ENCODE measurements at places on chromosomes 4 and X.

DNA sequence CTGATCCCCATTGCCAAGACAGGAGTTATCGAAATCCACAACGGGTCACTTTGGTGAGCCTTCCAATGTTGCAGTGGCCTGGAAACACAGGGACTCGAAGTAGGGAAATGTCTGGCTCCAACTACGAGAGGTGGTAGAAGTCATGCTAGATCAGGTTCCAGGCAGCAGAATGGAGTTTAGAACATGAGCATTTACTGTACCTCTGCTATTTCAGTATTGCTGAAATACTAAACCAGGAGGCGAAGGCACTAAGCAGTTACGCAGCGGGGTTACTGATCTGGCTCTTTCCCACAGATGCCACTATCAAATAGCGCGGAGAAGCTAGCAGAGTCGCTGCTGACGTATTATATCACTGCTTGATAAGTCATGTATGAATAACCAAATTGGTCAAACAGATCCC, 56.3 kb downstream of the PTCHD1 start:
- DNase-seq, result no peak

GRCh38 chrX:107000013-107000515, at the start of gene MORC4:
MORC4 (minus strand) TSS chrX:107000212; CDS start chrX:106999969, 243 bp downstream.
- DNase-seq, result peak; percentile 45

DNA sequence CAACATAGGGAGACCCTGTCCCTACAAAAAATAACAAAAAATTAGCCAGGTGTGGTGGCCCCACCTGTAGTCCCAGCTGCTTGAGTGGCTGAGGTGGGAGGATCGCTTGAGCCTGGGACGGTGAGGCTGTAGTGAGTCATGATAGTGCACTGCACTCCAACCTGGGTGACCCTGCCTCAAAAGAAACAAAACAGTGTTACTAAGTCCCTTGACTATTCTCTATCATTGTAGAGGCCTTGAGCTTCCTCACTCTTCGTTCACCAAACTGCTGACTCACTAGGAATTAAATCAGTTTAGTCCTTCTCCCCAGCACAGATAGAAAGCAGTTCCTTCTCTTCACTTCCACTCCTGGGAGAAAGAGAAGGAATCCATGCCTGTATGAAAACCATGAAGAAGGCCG, 14.5 kb downstream of the CDS1 start:
- DNase-seq, result no peak

DNA sequence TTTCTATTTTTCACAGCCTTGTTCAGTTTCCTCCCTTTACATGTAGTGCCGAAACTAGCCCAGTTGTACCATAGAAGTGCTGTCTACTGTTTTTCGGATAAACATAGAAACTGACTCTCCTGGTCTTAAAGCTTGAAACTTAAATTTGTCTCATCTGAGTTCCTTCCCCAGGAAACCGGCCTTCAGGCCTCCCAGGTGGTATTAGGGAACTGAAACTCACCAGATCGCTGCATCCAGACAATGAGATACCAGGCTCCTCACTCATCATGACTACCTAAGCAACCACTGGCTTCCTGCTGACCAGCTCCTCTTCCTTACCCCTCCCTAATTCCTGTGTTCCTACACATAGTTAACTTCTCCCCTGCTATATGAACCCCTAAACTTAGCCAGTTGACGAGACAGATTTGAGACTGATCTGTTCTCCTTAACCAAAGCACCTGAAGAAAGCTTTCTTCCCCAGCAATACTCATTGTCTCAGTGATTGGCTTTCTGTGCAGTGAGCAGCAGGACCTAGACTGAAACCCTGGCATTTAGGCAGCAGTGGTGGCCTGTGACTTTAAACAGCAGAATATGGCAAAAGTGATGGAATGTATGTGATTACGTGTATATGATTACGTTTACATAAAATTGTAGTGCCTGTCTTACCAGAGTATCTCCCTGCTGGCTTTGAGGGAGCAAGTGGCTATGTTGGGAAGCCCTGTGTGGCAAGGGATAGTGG, 959.1 kb upstream of the LCORL start:
- DNase-seq, result no peak

GRCh38 chr4:128362760-128363159, 75.1 kb upstream of the PGRMC2 start:
- DNase-seq, result no peak

GRCh38 chrX:13868591-13868990, 51.7 kb upstream of the GPM6B start:
- no peak for DNase-seq

- DNase-seq, result no peak
Observed at GRCh38 chr4:98745366-98745765, 87.0 kb upstream of the TSPAN5 start.

- no peak for DNase-seq
Observed at GRCh38 chr4:33850371-33850902, 2393.9 kb downstream of the ARAP2 start.

DNA sequence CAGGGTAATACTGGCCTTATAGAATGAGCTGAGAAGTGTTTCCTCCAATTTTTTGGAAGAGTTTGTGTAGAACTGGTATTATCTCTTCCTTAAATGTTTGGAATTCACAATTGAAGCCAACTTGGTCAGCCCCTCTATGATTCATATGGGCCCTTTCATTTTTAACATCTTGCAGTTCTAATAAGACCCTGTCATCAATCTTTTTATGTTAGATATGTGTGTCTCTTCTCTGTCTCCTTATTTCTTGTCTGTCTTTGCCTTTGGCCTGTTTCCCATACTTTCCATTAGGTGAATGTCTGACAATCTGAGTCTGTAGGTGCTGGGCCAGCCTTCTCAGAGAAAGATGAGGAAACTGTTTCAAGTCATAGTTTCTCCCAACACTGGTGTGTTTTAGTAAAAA, 88.7 kb downstream of the SLC16A2 start:
- DNase-seq, result no peak

DNA sequence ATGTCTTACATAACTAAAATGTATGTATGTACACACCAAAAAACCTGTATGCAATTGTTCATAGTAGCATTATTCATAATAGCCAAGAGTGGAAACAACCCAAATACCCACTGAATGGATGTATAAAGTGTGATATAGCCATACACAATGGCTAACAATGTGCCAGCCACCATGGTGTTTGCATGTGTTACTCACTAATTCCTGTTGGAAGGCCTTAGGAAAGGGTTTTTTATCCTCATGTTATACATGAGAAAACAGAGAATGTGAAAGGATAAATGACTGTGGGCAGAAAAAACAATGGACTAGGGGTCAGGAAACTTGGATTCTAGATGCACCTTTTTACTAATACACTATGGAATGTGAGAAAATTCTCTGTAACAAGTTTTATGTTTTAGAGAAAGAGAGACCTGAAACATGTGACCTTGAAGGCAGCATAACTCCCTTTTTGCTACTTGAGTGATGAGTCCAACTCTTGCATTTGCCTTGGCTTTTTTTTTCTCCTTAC, 55.7 kb downstream of the TIGD2 start:
- no peak for DNase-seq

DNA sequence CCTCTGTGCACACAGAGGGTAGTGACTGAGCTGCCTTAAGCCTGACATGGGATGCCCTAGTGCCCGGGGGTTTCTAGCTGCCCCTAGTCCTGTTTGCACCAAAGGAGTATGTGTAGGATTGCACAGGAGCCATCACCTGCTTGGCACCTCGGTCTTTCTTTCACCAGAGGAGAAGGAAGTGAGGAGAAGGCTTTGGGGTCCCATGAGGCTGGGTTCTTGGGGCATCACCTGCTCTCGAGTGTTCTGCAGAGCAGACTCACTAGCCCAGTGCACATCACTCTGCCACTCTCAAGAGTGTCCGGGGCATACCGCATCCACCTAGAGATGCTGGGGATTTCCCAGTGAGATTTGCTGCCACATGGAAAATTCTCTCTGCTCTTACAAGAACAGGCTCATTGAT, 40.5 kb upstream of the GPR78 start:
- DNase-seq, result no peak

DNA sequence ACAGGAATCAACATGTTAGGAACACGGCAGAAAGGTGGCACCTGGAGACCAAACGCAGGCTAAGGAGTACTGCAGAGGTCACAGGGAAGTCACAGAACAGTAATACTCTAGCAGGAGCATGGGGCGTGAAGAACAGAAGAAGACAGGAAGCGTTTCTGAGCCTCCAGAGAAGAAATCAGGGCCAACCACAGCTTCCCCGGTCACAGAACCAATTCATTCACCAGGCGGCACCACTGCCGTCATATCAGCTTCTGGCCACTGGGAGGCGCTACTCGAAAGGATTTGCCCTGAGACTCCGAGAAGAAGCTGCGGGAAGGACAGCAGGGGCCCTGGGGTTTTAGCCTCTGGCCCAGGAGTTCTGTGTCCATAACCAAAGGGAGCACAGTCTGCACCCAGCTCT, 78.0 kb upstream of the DRD5 start:
- DNase-seq, result peak; percentile 65

DNA sequence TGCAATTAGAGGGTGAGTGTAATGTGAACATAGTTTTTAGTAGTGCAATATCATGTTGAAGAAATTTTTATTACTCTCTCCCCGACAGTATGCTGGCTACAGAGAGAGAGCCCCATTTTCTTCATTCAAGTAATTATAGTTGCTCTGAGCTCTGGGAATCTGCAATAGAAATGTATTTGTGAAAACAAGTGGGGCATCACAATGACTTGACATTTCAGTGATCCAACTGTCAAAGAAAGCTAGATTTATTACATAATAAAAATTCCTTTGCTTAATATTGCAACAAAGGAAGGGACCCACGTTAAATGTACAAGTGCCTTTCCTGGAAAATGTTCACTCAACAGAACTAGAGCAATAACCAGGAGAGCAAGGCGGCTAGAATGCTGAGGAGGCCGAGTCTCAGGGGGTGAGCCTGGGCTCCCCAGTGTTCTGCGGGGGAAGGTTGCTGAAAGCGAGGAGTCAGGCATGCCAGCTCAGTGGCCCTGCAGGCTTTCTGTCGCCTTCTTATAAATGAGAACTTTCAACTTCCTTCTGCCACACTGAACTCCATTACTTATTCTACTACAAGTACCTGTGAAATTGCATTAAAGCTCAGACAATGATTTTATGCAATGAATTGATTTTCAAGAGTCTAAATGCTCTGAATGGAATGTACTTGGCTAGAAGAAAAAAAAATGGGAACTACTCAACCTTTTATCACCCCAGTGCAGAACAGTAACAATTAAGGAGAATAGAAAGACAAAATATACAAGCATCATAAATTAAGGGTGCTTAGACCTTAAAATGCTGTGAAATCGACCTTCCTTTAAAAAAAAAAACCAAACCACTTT, 476.4 kb downstream of the AFF2 start:
- no peak for DNase-seq

- DNase-seq, result no peak
Observed at GRCh38 chrX:41846714-41847113, 76.6 kb downstream of the CASK start.

DNA sequence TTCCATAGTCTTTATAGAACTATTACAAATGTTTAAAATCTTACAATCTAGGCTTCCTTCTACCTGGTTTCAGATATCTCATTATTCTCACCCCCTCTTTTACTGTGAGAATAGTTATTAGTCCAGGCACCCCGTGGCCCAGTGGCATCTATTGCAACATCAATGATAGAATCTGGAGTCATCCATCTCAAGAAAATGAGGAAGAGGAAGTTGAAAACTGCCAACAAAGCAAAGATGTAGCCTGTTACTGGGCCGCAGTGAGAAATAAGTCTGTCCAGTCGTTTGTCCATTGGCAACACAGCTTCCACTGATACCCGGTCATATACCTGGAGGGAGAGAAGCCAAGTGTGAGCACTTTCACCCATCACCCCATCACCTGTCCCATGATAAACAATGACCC, 6.0 kb upstream of the ASB11 start:
- DNase-seq, result no peak

DNA sequence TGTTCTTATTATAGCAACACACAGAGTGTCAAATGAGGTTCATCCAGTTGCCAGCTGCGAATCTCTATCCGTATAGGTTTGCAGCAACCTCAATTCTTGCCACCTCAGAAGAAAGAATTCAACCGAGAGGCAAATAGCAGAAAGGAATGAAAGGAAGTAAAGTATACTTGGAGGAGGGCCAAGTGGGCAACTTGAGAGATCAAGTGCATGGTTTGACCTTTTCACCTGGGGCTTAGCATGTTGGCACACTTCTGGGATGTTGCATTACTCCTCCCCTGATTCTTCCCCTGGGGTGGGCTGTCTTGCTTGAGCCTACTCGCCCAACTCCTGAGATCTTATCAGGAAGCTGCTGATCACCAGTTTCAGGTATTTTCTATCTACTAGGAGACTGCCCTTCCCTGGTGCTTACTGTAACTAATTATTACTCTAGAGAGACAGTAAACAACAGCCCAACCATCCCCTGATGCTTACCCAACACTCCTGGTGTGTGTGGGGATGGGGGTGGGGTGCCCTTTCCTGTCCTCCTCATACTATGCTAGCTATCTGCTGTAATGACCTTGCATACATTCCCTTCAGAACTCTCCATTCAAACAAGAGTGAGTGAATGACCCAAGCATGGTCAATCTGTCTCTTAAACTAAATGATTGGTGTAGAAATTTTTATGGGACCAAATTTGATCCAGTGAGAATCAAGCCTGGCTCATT, 7.3 kb upstream of the TMEM33 start:
- no peak for DNase-seq

DNA sequence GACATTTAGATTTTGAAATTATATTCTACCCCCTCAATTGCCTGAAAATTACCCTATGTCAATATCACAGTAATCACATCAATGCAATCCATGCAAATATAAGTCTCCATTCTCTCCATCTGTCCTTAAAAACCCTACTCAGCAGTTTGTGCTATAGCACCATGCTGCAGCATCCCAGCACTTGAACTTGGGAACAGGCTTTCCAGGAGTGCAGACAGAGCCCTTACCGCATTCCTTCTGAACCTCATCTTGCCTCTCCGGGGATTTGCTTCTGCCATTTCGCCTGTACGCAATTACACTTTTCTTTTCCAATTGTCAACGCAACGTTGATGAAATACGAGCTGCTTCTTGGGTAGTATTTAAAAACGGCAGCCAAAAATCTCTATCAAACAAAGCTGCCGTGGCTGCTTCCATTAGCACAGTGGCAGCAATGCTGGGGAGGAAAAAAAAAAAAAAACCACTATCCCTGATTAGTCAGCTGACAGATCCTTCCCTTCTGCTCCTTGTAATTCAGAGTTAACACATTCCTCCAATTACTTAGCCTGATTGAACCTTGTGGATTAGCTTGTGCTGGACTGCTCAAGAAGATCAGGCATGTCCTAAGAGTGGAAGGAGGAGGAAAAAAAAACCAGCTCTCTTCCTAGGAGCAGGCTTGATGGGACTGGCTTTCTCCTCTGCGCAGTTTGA, 65.6 kb downstream of the MCF2 start:
- DNase-seq, result no peak

- no peak for DNase-seq
Observed at GRCh38 chr4:93888308-93888707, 59.8 kb downstream of the ATOH1 start.

GRCh38 chr4:181964731-181965130, 278.5 kb upstream of the TENM3 start:
- DNase-seq, result no peak

DNA sequence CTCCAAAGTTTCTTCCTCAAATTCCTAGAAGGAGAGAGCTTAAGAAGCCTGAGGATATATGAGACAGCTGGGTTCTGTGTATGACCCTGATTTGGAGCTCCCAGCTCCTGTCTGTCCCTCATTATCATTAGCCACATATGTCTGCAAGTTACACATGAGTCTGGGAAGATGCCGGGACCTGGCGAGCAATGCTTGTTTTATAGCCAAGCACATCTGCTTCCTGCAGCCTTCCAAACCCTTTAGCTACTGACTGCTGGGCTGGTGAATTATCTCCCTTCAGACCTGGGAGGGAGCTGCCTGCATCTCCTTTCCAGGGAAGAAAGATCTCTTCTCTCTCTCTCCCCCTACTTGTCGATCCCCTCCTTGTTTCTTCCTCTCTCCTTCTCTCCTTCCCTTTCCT, 556.7 kb upstream of the BOD1L1 start:
- DNase-seq, result no peak

GRCh38 chr4:99161373-99162099, 17.4 kb upstream of the ADH4 start:
- DNase-seq, result no peak

All from GM20000 (cell line).